ENCODE measurements at places on chromosomes 16 and 17. TPM values are rescaled to one million over a fixed set of nuclear protein-coding genes. Genes with fewer than 3 reads are reported as not detected.

DNA sequence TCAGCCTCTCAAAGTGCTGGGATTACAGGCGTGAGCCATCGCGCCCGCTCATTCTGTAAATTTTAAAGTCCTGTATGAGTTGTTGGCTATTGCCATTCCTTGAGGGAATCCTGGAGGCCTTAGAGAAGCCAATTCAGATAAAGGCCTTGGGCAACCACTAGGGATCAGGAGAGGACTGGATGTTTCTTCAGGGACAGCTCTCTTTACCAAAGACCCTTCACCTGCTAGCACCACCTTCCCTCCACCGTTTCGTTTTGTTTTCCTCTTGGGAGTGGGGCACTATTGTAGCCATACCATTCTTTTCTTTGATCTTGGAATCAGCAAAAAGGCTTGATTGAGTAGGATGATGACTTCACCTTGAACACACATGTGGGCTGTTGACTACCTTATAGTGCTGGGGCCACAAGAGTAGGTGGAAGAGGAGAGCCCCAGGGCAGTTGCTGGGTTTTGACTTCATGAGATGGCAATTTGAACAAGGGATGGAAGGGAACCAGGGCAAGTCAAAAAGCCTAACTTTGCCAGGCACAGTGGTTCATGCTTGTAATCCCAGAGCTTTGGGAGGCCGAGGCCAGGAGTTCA, 7.0 kb upstream of the ANKRD40CL start:
- H3K4me3 ChIP-seq: no peak overlapping the region
- H3K27ac ChIP-seq: no peak overlapping the region
- H3K27me3 ChIP-seq: no peaks in the 10 kb centered on the region

- DNase-seq: no peak
- no peak overlapping the region for H3K4me3 ChIP-seq
- no peaks in the 10 kb centered on the region for H3K36me3 ChIP-seq
- H3K4me1 ChIP-seq: peaks cover 21% of the 10 kb centered on the region
- no peak overlapping the region for H3K27ac ChIP-seq
Measured at GRCh38 chr16:27108051-27108770, 41.5 kb downstream of the C16orf82 start.

- H3K27ac ChIP-seq: no peak overlapping the region
- H3K4me1 ChIP-seq: no peaks in the 10 kb centered on the region
- H3K27me3 ChIP-seq: no peaks in the 10 kb centered on the region
- no peak overlapping the region for H3K4me3 ChIP-seq
- no peaks in the 10 kb centered on the region for H3K36me3 ChIP-seq
Measured at GRCh38 chr17:61312406-61313295, 87.0 kb upstream of the TBX2 start.

DNA sequence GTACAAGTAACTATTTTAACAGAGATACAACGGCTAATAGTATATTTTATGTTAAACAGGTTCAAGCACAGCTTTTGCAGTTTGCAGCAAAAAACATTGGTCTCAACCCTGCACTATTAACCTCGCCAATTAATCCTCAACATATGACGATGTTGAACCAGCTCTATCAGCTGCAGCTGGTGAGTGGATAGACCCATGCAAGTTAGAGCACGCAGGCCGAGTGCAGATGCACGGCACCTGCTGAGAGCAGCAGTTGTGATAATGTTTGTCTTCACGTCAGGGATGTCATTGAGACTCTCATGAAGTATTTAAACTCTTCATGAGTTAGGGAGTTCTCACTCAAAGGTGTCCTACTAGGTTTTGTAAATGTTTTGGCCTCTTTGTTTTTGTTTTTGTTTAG, 45.6 kb downstream of the TMC6 start:
- no peaks in the 10 kb centered on the region for H3K4me1 ChIP-seq
- no peaks in the 10 kb centered on the region for H3K27me3 ChIP-seq
- DNase-seq: no peak
- H3K36me3 ChIP-seq: peaks cover 47% of the 10 kb centered on the region
- H3K4me3 ChIP-seq: no peak overlapping the region
- no peak overlapping the region for H3K27ac ChIP-seq

DNA sequence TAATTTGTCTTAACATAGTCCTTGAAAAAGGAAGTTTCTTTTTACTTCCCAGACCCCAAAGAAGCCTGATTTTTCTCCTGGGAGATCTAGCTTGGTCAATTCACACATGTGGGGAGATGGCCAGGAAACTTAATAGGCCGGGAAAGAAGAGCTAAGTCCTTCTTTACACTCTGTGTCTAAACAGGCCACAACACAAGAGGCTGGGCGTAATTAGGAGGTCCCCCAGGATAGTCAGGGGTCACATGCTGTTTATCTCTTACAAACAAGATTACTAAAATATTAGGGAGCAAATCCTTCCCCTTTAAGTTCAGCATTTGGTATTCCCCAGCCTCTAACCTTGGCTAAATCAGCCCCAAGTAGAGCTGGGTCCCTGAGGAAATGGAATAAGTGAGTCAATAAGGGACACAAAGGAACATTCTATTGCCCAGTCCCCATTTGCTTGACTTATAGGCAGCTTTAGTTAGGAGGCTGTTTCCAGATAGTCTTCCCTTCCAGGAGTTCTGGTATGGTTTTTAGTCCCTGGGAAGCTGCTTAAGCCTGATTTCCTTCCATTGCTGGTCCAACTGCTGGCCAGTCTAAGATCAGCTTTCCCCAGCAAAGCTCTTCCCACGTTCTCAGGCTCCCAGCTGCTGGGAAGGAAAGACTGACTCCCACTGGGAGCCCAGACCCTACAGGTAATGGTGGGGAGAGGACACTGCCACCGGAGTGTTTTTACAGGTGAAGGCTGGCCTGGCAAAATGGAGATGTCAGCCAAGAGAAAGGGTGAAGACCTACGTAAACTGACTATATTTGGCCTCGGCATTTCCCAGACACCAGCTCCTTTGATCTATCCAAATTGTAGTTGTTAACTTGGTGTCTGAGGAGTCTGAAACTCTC, 14.1 kb upstream of the HOXB9 start:
- peaks cover 37% of the 10 kb centered on the region for H3K27me3 ChIP-seq
- no peak overlapping the region for H3K27ac ChIP-seq
- H3K4me3 ChIP-seq: no peak overlapping the region
- peaks cover 37% of the 10 kb centered on the region for H3K4me1 ChIP-seq

DNA sequence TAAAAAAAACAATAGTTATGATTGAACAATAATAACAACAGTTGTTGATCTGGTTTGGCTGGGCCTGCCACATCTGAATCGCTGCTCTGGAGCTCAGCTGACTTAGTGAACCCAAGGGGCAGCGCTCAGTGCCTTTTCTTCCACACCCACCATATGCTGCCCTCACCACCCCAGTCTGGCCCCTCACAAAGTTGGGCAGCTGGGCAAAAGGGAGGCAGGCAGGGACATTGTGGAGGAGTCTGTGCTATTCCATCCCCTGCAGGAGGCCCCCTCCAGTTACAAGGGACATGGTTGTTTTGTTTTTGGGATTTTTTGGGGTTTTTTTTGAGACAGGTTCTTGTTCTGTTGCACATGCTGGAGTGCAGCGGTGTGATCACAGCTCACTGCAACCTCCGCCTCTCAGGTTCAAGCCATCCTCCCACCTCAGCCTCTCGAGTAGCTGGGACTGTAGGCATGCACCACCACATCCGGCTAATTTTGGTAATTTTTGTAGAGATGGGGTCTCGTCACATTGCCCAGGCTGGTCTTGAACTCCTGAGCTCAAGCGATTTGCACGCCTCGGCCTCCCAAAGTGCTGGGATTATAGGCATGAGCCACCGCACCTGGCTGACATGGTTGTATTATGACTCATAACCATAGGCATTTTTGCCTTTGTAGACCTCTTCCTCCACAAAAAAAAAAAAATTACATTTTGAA, 8.6 kb upstream of the PECAM1 start:
- no peaks in the 10 kb centered on the region for H3K36me3 ChIP-seq
- peaks cover 69% of the 10 kb centered on the region for H3K4me1 ChIP-seq
- no peaks in the 10 kb centered on the region for H3K27me3 ChIP-seq
- no peak overlapping the region for H3K4me3 ChIP-seq
- H3K27ac ChIP-seq: no peak overlapping the region

DNA sequence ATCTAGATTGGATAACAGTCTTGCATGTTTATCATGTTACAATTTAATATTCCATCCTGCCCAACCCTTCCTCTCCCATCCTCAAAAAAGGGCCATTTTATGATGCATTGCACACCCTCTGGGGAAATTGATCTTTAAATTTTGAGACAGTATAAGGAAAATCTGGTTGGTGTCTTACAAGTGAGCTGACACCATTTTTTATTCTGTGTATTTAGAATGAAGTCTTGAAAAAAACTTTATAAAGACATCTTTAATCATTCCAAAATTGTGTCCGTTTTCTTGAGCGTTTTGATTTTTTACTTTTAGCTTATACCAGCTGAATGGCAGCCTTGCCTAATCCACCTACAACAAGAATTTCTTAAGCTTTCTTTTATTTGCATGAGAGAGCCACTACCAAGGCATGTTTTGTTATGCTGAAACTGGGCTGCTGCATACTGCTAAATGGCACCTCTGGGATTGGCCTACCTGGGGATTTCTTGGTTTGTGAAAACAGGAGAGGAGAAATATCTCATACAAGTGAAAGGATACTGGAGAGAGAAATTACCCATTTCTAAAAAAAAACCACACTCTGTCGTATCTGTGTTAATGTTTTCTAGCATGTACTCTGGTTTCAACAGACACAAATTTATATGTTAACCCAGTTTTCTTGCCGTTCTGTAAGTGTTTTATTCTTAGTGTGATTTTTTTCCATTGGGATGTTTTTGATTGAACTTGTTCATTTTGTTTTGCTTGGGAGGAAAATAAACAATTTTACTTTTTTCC, 52.2 kb downstream of the TUBD1 start:
- H3K36me3 ChIP-seq: no peaks in the 10 kb centered on the region
- H3K4me3 ChIP-seq: no peak overlapping the region
- H3K4me1 ChIP-seq: peaks cover 47% of the 10 kb centered on the region
- H3K27me3 ChIP-seq: no peaks in the 10 kb centered on the region
- DNase-seq: no peak

DNA sequence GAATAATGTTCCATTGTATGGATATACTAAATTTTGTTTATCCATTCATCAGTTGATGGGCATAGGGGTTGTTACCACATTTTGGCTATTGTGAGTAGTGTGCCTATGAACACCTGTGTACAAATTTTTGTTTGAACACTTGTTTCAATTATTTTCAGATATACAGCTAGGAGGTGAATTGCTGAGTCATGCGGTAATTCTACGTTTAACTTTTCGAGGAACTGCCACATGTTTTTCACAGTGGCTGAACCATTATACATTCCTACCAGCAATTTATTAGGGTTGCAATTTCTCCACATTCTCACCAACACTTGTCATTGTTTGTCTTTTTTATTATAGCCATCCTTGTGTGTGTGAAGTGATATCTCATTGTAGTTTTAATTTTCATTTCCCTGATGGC, 75.6 kb downstream of the AKAP1 start:
- H3K4me1 ChIP-seq: no peaks in the 10 kb centered on the region
- H3K27me3 ChIP-seq: peaks cover 5% of the 10 kb centered on the region
- no peaks in the 10 kb centered on the region for H3K36me3 ChIP-seq
- H3K4me3 ChIP-seq: no peak overlapping the region
- no peak for DNase-seq

DNA sequence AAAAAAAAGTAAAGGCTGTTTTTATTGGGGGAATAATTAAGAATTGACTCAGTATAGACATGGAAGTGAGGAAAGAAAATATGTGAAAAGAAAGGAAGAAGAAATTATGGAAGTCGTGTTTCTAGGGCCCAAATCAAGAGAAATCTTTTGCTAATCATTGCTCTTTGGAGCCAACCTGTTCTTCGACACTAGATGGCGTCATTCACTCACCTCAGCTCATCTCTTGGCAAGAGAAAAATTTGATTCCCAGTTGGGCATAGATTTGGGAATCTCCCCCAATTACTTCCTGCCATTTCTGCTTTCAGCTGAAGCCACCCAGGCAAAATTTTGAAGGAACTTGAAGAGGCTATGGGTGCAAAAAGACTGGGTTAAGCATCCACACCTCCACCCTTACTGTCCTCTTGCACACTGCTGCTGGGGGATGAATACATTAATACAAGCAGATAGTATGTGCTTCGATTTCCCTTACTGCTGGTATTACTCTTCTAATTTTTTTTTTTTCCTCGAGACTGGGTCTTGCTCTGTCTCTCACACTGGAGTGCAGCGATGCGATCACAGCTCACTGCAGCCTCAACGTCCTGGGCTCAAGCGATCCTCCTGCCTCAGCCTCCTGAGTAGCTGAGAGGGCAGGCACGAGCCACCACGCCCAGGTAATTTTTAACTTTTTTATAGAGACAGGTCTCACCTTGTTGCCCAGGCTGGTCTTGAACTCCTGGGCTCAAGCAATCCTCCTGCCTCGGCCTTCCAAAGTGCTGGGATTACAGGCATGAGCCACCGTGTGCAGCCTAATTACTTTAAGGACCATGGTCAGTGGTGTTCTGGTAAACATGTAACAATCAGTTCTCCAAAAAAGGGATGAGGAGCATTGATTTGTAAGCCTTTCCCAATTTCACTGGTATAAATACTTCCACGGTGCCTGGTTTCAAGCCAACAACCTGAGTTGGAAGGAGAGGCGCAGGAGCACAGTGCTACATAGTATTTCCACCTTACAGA, 13.5 kb downstream of the PSMD7 start:
- H3K27ac ChIP-seq: no peak overlapping the region
- peak; percentile 56 for DNase-seq
- H3K27me3 ChIP-seq: no peaks in the 10 kb centered on the region
- H3K4me3 ChIP-seq: no peak overlapping the region
- H3K36me3 ChIP-seq: peaks cover 21% of the 10 kb centered on the region

GRCh38 chr17:20141198-20141972, 132.2 kb downstream of the SPECC1 start:
- no peak overlapping the region for H3K27ac ChIP-seq
- DNase-seq: no peak
- no peaks in the 10 kb centered on the region for H3K4me1 ChIP-seq
- H3K27me3 ChIP-seq: no peaks in the 10 kb centered on the region
- H3K36me3 ChIP-seq: no peaks in the 10 kb centered on the region

- H3K4me3 ChIP-seq: no peak overlapping the region
- peaks cover 17% of the 10 kb centered on the region for H3K27me3 ChIP-seq
- peaks cover 21% of the 10 kb centered on the region for H3K4me1 ChIP-seq
Measured at GRCh38 chr17:35801583-35802224, 6.3 kb upstream of the MMP28 start.

GRCh38 chr17:35875072-35875799, 4.9 kb downstream of the CCL5 start:
- H3K36me3 ChIP-seq: no peaks in the 10 kb centered on the region
- no peak overlapping the region for H3K4me3 ChIP-seq
- H3K27ac ChIP-seq: no peak overlapping the region
- peaks cover 5% of the 10 kb centered on the region for H3K4me1 ChIP-seq
- H3K27me3 ChIP-seq: no peaks in the 10 kb centered on the region

DNA sequence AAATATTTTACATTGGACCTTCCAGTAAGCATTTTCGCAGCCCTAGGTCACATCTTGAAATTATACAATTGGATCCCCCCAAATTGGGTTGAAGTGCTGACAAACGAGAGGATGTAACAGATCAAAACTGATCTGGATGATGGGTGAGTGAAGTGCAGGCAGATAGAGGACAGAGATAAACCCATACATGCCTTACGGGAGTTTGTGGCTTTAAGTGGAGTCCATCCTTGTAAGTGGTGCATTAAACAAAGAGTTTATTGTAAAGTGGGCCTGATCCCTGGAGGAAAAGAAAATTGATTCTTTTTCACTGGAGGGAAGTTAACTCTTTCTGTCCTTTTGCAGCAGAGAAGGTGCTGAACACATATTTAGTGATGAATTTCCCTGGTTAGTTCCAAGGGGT, 39.0 kb upstream of the KCNJ2 start:
- no peaks in the 10 kb centered on the region for H3K27me3 ChIP-seq
- no peaks in the 10 kb centered on the region for H3K4me1 ChIP-seq
- DNase-seq: no peak
- no peak overlapping the region for H3K27ac ChIP-seq
- no peaks in the 10 kb centered on the region for H3K36me3 ChIP-seq

NACA2 gene
- total RNA-seq: not detected

DNAH3 gene
- not detected for total RNA-seq

AXIN1 gene
- total RNA-seq: 40.8 TPM

MT1F gene
- 4.3 TPM for total RNA-seq

TBX21 gene
- 8.4 TPM for total RNA-seq

All from B cell (primary cell).